ENCODE measurements at places on chromosomes 4 and X.

DNA sequence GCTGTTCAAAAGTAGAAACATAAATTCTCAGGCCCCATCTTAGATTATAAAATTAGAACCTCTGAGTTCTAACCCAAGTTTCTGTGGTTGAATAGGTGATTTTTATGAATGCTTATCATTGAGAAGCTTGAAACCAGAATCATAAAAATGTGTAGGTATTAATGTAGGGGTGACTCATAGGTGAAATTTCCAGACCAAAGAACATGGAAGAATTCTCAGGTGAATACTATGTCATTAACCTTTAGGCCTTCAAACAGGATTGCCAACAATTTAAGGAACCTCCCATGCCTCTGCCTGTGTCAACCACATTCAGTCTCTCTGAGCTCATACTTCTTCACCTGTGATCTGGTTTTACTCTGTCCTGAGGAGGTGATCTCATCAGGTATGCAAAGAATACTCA, 177.8 kb downstream of the NPFFR2 start:
- H3K27me3 ChIP-seq, result no peaks in the 10 kb centered on the region
- H3K4me3 ChIP-seq, result no peak overlapping the region
- no peak for DNase-seq
- peaks cover 2% of the 10 kb centered on the region for H3K4me1 ChIP-seq

- H3K27ac ChIP-seq, result peak overlapping the region; percentile 60
- H3K36me3 ChIP-seq, result peaks cover 24% of the 10 kb centered on the region
- no peaks in the 10 kb centered on the region for H3K27me3 ChIP-seq
- no peak for DNase-seq
- peaks cover 3% of the 10 kb centered on the region for H3K4me1 ChIP-seq
These were observed 27.6 kb downstream of the ANXA5 start for GRCh38 chr4:121669163-121669550.

GRCh38 chr4:98508829-98509598, 149.4 kb downstream of the TSPAN5 start:
- H3K36me3 ChIP-seq, result no peaks in the 10 kb centered on the region
- H3K4me1 ChIP-seq, result no peaks in the 10 kb centered on the region
- no peak for DNase-seq
- H3K27ac ChIP-seq, result no peak overlapping the region

DNA sequence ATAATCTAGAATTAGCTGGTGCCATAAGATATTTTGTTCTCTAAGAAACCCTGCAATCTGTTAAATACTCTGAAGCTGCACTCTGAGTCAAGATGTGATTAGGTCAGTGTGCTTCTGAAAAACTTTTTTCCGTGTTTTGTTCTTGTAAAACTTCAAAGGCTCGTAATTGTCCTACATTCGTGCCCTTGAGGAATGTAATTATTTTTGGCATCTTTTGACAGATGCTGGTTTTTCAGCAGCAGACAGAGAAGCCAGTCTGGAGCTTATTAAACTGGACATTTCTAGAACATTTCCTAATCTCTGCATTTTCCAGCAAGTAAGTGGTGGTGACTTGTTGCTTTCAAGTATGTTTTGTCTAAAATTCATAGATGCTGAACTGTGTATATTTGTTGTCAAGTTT, 36.8 kb upstream of the TADA2B start:
- no peaks in the 10 kb centered on the region for H3K4me1 ChIP-seq
- H3K36me3 ChIP-seq, result peaks cover 22% of the 10 kb centered on the region
- no peak overlapping the region for H3K27ac ChIP-seq
- no peak overlapping the region for H3K4me3 ChIP-seq
- H3K27me3 ChIP-seq, result no peaks in the 10 kb centered on the region
- DNase-seq, result no peak

DNA sequence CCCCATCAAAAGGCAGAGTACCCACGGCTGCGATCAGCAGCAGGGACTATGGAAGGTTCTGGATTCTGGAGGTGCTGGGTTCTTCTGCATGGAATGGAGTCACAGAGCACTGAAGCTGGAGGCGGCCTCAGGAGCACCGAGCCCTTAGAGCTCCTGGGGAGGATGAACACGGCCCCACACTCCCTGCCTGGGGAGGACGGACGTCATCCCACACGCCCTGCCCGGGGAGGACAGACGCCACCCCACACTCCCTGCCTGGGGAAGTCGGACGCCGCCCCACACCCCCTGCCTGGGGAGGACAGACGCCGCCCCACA, 9.9 kb downstream of the LRPAP1 start:
- H3K4me1 ChIP-seq, result no peaks in the 10 kb centered on the region
- no peak overlapping the region for H3K4me3 ChIP-seq
- no peak overlapping the region for H3K27ac ChIP-seq
- no peaks in the 10 kb centered on the region for H3K27me3 ChIP-seq
- no peak for DNase-seq
- peaks cover 5% of the 10 kb centered on the region for H3K36me3 ChIP-seq

DNA sequence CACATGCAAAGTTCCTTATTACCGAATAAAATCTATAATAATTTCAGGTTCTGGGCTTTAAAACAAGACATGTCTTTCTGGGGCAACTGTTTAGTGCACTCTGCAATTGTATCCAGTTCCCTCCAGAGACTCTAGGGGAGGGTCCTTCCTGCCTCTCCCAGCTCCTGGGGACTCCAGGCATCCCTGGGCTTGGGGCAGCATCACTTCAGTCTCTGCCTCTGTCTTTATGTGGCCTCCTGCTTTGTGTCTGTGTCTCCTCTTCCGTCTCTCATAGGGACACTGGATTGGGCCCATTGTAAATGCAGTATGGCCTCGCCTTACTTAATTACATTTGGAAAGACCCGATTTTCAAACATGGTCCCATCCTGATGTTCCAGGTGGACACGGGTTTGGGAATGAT, 10.9 kb upstream of the ASMTL start:
- H3K4me1 ChIP-seq, result no peaks in the 10 kb centered on the region
- H3K27ac ChIP-seq, result no peak overlapping the region
- H3K4me3 ChIP-seq, result no peak overlapping the region

DNA sequence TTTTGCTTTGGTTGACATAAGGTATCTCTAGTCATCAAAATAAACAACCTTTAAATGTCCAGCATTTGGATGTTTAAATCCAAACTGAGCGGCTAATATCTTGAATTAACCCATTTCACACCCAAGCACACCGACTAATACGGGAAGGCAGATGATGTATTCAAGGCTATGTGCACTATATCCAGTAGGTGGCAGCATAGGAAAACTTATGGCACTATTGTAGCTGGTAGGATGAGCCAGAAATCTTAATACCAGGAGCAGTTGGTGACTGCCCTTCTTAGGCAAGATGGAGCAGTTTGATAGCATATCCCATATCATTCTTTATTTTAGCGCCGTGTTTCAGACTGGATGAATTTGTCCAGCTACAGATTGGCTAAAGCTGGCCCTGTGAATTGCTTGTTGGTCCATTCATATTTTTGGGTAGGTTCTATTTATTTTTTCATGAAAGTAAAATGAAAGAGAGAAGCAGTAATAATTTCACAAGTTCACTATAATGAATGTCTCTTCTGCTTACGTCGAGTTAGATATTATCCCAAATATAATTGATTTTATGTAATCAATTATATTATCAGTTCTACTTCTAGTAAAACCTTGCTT, 24.4 kb downstream of the UCHL1 start:
- H3K4me1 ChIP-seq, result peaks cover 3% of the 10 kb centered on the region
- peaks cover 12% of the 10 kb centered on the region for H3K27me3 ChIP-seq
- no peak overlapping the region for H3K27ac ChIP-seq
- no peak overlapping the region for H3K4me3 ChIP-seq
- peak; percentile 48 for DNase-seq

GRCh38 chrX:103356858-103357257, 552 bp downstream of the TCEAL9 start:
- peaks cover 5% of the 10 kb centered on the region for H3K36me3 ChIP-seq
- peaks cover 22% of the 10 kb centered on the region for H3K4me1 ChIP-seq

DNA sequence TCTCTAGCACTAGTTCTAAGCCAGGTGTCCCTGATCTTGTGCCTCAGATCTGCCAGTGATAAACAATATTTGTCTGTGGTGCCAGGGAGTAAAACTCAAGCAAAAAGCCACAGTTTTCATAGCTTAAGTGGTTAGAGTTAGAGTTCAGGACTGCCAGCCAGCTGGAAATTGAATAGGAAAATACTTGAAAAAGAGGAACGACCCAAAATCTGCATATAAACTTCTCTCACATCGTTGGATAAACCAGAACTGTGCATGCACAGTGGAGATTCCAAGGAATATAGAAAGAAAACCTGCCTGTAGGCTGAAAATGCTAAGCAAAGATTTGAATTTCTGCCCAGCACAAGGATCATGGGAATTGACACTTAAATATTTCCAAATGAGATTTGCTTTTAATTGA, 35.0 kb upstream of the GNPDA2 start:
- no peak overlapping the region for H3K27ac ChIP-seq
- H3K4me3 ChIP-seq, result no peak overlapping the region
- no peaks in the 10 kb centered on the region for H3K27me3 ChIP-seq
- H3K36me3 ChIP-seq, result no peaks in the 10 kb centered on the region

All from progenitor cell of endocrine pancreas (in vitro differentiated cells).